ENCODE measurements at places on chromosomes 12 and 14.
A peak's percentile ranks its signal among the peaks of the same experiment; 100 is the strongest.

- no peak for DNase-seq
These were observed 14.2 kb downstream of the ZFYVE21 start for GRCh38 chr14:103729496-103730448.

- DNase-seq = no peak
These were observed 11.8 kb upstream of the RCOR1 start for GRCh38 chr14:102580550-102581110.

- DNase-seq = no peak
These were observed 326.0 kb downstream of the RAD51B start for GRCh38 chr14:68145539-68145938.

- DNase-seq = no peak
These were observed 86.7 kb downstream of the PRIMA1 start for GRCh38 chr14:93701562-93701961.

- DNase-seq = peak; percentile 40
These were observed 1.3 kb downstream of the BAZ2A start for GRCh38 chr12:56628671-56629458.

DNA sequence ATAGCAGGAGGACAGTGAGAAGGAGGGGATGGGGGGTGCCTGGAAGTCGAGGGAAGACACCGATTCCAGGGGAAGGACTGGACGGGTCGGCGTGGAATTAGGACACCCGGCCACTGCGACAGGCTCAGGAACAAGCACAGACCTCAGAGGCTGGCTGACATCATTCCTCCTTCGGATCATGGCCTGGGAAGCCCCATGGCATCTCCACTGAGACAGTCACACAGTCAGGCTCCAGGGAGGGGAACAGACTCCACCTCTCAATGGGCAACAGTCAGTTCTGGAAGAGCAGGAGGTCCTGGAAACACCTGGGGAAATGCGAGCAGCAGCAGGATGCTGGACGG lies 67.9 kb upstream of the FBRSL1 start:
- no peak for DNase-seq

GRCh38 chr14:104037903-104038302 lies 47.6 kb upstream of the ASPG start:
- DNase-seq = no peak

GRCh38 chr12:49059045-49059298 lies 1.6 kb downstream of the KMT2D start:
- DNase-seq = no peak

DNA sequence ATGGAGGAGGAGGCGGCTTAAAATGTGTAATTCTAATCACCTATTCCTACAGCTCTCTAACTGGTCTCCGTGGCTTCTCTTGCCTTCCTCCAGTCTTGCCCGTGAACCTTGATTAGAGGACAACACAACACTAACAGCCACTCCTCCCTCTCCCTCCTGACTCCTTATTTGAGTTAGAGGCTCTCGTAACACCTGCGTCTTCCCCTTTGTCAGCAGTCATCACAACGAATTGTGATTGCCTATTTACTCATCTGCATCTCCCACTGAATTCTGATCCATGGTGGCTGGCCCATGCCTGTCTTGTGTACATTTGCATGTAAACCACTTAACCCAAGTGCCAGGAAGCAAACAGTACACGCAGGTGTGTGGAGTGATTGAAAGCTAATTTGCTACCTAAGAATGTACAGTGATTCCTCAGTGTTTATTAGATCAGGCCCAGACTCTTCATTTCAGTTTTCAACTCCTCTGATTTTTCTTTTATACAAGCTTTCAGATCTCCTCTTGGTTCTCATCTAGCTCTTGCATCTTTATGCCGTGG lies 154.5 kb downstream of the MON2 start:
- no peak for DNase-seq

Measured in stimulated activated CD8-positive, alpha-beta memory T cell treated with anti-CD3 and anti-CD28 coated beads, Interleukin-15, amount 100 ng/mL, for 48 hours (primary cell).